ENCODE measurements at places on chromosomes 4 and X.

GRCh38 chr4:91085961-91086360, 958.8 kb downstream of the CCSER1 start:
- no peak for DNase-seq

DNA sequence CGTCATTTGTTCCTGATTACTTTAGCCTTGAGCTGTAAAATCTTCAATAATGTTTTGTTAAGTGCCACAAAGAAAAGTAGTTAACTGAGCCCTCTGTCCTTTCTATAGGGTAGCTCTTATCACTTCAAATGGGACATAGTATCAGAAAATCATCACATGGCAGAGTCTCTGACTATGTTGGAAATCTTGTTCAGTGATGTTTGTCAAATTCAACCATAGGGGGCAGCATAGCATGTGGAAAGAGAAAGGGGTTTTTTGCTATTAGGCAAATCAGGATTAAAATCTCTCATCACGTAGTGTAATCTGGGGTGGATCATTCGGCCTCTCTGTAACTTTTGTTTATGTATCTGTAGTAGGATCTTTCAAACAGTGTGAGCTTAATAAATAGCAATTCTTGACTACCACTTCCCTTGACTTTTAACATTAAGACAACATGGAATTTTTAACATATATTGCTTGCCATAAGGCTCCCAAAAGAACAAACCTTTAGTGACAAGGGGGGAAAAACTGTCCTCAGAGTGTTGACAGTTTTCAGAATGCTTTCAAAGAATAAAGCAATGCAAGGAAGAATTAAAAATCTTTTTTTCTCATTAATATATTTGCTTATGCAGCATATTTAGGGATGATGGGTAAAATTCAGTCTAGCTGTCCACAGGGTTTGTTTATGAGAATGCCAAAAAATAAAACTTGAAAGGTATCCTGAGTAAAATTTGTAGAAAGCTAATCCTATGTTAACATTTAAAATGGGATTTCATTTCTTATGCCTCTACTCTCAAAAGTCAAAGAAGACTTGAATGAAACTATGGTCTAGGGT, 127.2 kb downstream of the FBXW7 start:
- peak; percentile 5 for DNase-seq

GRCh38 chr4:146260521-146260920, 46.2 kb downstream of the REELD1 start:
- DNase-seq: no peak

GRCh38 chrX:127574829-127575228, 477.4 kb downstream of the ACTRT1 start:
- DNase-seq: no peak

DNA sequence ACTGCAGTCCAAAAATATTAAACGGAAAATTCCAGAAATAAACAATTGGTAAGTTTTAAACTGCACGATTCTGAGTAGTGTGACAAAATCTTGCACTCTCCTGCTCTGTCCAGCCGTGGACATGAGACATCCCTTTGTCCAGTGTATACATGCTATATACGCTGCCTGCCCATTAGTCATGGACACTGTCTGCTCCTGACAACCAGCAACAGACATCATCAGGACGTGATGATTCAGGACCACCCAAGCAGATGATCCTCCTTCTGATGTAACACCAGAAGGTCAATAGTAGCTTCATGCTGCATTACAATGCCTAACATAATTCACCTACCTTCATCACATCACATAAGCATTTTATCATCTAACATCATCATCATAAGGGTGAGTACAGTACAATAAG, 36.3 kb downstream of the ATRX start:
- peak; percentile 12 for DNase-seq

DNA sequence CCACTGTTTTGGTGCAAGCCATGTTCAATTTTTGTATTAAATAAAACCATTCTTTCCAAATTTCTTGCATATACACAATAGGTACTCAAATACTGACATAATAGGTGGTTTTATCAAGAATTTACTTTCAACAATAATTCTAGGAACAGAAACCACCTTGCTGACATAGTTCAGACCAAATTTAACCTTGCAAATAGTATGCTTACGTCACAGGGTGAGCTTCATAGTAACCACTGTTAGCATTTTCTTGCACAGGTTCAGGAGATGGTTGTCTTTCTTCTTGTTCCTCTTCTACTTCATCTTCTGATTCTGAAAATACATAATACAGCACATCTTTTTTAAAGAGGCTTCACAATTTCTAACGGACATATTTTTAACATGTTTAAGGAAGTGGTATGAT, 17.6 kb downstream of the G3BP2 start:
- DNase-seq: no peak

GRCh38 chr4:77734928-77735327, 84.2 kb downstream of the CNOT6L start:
- peak; percentile 26 for DNase-seq

GRCh38 chrX:13685126-13685763, 3.7 kb upstream of the RAB9A start:
- DNase-seq: no peak

DNA sequence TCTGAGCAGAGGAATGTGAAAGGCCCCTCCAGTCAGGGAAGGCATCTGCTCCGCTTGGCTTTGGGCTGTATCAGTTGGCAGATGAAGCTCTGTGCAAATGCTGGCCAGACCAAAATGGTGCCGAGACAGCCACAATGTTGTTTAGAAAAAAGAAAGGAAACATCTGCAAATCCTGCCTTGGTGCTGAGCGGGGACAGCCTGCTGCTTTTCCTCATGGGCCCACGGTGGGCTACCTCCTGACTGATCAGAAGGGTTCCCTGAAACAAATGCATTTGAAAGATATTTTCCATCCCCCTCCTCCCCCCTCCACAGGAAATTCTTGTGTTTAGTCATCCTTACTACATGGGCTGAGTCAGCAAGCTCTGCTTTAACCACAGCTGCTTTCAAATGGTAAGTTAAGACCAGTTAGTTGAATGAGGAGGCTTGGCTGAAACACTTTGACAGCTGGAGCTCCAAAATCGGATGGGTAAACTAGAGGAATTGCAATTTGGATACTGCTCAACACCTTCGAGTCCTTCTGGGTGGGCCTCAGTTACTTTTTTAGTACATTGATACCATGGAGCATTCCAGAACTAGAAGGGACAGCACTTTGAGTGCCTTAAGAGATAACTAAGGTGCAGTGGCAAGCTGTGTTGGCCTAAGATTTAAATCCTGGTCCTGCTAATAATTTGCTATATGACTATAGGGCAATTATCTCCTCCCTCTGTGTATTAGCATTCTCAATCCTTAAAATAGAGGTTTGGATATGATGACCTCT, 36.0 kb downstream of the PLAC1 start:
- DNase-seq: peak; percentile 63

DNA sequence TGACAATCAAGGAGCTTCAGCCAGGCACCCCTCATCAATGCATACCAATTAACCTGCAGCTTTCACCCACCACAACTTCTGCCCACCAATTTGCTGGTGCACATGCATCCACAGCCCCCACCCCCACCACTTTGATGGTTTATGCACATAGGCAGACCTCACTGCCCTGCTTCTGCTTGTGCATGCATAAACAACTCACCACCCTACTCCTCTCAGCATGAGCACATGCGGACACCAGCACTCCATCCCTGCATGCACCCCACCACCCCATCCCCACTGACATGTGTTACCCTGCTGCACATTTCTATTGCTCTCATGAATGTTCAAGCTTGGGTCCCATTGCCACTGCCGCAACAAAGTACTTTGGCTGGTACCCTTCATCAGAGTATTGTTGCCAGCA, 94.5 kb upstream of the GALNTL6 start:
- no peak for DNase-seq

GRCh38 chr4:173218411-173219125, 50.0 kb downstream of the GALNT7 start:
- peak; percentile 72 for DNase-seq

DNA sequence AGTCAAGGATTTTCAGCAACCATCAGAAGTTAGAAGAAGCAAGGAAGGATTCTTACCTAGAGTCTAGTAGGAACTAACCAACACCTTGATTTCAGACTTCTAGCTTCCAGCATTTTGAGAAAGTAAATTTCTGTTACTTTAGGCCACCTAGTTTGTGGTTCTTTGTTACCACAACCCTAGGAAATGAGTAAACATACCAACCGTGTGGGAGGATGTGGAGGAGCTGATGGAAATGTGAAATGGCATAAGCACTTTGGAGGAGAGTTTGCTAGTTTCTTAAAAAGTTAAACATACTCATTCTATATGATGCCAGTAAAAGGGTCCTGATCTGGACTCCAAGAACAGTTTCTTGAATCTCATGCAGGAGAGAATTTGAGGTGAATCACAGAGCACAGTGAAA, 679.4 kb downstream of the PDHA2 start:
- DNase-seq: no peak

- no peak for DNase-seq
Observed at GRCh38 chr4:24078347-24078962, 188.6 kb upstream of the PPARGC1A start.

- DNase-seq: no peak
Observed at GRCh38 chrX:20383477-20383876, 116.8 kb upstream of the RPS6KA3 start.

GRCh38 chr4:68183417-68183816, 53.7 kb upstream of the TMPRSS11F start:
- DNase-seq: no peak

- DNase-seq: no peak
Observed at GRCh38 chrX:112851161-112851779, 10.6 kb upstream of the AMOT start.

DNA sequence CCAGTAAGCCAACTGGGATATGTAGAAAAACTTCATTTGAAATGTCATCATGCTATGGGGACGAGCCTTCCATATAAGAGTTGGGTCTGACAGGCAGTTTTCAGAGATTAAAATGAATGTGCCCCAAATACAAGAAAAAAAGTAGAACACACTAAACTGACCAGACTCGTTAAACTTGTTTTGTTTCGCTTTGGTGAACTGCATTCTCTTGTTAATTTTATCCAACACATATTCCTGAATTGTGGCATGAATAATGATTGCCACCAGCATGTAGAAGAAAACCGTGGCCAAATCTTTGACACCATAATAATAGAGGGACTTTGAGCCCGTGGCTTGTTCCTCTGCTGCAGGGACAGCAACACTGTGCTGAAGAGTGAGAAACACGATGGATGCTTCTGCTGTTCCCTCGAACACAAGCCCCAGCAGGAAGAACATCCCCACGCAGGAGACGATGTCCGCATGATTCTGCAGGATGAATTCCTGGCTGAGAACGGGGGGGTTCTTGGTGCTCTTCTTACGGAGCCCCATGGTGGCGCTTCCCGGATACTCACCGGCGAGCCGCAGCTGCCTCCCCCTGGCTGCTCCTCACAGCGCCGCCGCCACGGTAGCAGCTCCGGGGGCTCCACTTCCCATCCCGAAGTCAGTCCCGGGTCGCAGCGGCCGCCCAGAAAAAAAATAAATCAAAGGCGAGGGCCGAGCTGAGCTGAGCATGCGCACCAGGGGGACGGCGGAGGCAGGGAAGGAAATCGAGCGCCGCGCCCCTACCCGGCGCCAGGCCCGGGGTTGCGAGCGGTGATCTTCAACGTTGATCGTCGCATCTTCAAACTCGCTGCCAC, at the start of gene TRAM1L1:
Gene TRAM1L1, minus strand, starts transcription at position 711 of the 836 bp plus-strand sequence. Its CDS starts 183 bp downstream, at position 528.
- peak; percentile 51 for DNase-seq

GRCh38 chr4:12724510-12724909, 759.6 kb downstream of the RAB28 start:
- DNase-seq: no peak

GRCh38 chrX:20224814-20225487, 41.8 kb downstream of the RPS6KA3 start:
- no peak for DNase-seq

DNA sequence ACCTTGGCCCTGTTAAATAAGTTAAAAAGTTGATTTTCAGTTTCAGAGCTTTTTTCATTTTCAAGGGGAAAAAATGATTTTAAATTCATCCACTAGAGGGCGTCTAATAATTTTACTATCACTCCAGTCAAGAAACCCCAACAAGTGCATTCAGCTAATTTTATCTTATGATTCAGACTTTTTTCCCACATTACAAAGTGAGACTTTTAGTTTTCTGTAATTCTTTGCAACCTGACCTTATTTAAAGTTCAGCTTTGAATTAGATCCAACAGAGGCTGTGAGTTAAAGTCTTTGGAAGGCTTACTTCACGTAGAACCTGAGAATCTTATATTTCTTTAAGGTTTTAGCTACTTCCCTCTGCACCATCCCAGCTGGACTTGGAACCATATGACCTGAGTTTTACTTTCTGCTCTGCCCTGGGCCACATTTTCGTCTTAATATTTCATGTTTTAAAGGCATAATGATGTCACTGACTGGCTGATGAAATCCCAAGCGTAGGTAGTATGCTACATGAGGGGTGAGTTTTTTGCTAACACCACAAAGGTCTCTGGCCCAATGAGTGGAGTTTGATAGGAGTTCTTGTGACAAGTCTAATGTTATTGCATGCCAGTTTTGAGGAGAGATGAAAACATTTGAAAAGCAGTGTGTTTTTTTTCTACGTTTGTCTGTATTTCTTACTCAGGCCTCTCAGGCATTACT, 7.2 kb downstream of the GNRHR start:
- DNase-seq: peak; percentile 8

DNA sequence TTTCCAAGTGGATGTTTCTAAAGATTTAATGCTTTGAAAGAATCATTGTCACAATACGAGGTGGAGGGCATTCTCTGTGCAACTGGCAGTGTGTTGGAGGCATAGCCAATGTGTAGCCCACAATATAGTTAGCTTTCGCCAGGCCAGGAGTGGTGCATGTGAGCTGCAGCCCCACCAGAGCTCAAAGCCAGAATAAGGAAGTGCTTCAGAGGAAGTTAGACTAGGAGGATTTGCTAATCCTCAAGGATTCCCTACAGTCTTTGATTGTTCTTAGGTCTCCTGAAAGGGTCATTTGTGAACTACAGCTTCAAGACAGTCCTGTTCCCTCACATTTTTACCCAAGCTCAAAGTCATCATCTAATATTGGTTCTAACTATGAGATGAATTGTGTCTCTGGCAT, 16.4 kb downstream of the TRPC5OS start:
- no peak for DNase-seq

- DNase-seq: no peak
Observed at GRCh38 chr4:8351931-8352367, 82.4 kb downstream of the HTRA3 start.

DNA sequence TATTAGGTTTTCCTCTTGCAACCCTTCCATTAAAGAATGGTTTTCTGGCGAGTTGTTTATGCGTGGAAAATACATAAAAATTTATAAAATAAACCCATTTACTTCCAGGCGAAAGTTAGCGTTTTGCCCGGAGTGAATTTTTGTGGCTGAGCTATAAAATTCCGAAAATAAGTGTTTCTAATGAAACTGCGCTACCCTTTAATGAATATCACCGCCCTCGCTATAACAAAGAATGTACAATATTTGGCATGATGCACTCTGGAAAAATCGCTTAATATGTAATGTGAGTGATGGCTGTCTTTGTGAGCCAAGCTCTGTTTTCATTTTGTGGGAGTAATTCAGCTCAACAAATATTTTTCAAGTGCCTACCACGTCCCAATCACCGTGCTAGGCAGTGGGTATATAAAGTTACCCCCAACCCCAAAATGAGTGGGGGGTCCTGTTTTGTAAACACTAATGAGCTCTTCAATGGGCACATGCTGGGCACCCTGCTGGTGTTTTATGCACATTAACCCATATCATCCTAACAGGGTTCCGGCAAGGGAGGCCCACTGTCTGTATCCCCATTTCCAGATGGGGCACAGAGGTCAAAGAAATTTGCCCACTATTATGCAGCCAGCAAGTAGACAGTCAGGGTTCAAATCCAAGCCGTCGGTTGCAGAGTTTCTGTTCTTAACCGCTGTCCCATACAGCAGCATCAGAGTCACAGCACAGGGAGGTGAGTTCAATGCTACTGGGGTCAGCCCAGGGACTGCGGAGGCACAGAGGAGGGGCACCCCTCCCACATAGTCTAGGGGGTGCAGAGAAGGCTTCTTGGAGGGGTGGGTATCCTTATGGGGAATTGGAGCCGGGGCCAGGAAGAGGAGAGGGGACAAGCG, 65.7 kb upstream of the STX18 start:
- no peak for DNase-seq

All from hepatic stellate cell (primary cell).